ENCODE measurements at places on chromosomes 16 and 17.

DNA sequence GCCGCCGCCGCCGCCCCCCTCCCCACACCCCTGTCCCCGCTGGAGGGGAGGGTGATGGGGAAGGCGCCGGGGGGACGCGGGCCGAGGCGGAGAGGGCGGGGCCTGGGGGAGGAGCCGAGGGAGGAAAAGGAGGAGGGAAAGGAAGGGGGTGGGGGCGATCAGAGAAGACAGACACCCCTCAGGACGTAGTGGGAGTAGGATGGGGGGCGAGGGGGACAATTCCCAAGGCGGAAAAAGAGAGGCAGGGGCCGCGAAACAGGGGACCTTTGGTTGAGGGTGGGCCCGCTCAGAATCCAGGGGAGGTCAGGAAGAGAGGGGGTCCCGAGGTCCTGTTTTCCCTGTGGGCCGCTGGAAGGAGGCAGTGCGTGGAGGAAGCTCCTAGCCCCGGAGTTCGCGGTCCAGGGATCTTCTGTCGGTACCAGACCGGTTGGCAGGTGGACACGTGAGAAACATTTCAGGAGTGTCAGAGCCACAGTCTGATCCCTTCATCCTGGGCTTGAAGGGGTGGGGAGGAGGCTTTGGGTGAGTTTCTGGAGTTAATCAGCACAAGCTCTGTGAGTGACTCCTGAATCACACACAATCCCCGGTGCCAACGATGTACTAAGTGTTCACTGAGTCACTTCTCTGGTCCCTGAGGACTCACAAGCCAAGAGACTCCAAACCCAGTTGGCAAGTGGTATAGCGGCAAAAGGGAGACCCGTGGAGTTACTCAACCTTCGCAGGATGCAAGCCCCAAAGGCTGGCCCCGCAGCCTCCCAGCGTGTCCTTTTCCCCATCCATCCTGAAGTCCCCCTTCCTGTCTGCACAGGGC is at the start of gene XYLT1:
TSS of gene XYLT1 (minus strand) at position 53 of the 811 bp plus-strand sequence. CDS start 164 bp downstream, outside the sequence.
- DNase-seq: peak; percentile 81
- H3K27me3 ChIP-seq: peaks cover 4% of the 10 kb centered on the region
- H3K27ac ChIP-seq: no peak within 1 kb of the TSS
- no peaks in the 10 kb centered on the region for H3K4me1 ChIP-seq
- H3K36me3 ChIP-seq: no peaks in the 10 kb centered on the region

DNA sequence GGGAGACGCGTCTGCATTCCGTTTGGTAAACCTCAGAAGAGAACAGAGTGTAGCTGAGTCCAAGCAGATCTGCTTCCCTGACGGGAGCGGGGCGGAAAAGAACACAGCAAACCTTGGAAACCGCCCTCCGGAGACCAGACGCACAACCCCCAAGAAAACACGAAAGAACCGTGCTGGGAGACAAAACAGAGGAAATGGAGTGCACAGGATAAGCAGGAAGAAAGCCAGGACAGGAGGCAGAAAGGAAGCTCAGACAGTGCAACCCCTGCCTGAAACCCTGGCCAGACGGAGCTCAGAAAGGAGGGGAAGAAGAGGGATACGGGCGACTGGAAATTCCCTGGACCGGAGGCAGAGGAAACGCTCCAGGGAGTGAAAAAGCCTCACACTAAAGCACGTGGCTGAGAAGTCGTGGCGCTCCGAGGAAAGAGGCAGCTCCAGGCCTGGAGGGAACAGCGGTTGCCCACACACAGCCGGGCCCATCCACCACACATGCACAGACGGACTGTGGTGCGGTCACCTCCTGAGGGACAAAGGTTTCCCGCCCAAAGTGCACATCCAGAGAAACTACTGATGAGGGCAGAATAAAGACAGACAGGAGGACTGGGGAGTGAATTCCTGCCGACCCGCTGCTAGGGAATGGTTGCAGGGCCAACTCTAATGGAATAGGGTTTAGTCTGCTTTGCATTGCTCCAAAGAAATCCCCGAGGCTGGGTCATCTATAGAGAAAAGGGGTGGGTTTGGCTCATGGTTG is 10.2 kb downstream of the DPEP1 start:
- H3K36me3 ChIP-seq: no peaks in the 10 kb centered on the region
- no peak overlapping the region for H3K27ac ChIP-seq
- no peak overlapping the region for H3K4me3 ChIP-seq
- H3K27me3 ChIP-seq: no peaks in the 10 kb centered on the region
- DNase-seq: peak; percentile 43

DNA sequence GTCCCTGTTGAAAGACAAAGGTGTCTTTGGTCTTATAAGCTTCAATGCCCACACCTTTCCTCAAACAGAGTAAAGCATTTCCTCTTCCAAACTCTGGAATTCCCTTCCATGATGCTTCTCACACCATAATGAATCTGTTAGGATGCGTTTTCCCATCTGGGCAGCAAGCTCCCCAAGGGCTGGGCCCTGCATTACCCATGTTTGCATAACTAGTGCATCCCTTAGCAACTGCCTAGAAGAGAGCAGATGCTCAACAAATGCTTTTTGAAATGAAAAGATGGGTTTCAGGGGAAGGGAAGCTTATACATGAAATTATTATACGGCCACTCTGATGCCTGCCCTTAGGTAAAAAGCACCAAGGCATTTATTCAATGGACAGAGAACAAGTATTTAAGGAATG is 124.5 kb upstream of the CCL2 start:
- no peaks in the 10 kb centered on the region for H3K36me3 ChIP-seq
- no peak overlapping the region for H3K27ac ChIP-seq
- H3K4me1 ChIP-seq: no peaks in the 10 kb centered on the region
- H3K4me3 ChIP-seq: no peak overlapping the region

DNA sequence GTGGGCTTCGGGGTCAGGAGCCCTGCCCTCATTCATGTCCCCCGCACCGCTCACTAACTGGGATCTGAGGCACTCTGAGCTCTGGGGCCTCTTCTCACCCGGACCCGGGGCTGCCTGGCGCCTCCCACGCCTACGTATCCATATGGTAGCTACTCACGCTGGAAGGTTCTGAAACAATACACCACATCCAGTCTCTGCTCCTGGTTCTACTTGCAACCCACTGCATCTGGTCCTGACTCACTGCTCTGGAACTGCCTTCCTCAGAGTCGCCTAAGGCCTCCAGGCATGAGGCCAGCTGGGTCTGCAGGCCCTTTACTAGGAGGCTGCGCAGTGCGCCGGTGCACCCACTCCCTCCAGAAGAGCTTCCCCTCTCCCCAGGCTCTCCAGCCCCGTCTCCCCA is 18.1 kb downstream of the USP36 start:
- H3K27me3 ChIP-seq: no peaks in the 10 kb centered on the region
- H3K27ac ChIP-seq: no peak overlapping the region
- peaks cover 39% of the 10 kb centered on the region for H3K36me3 ChIP-seq
- H3K4me1 ChIP-seq: no peaks in the 10 kb centered on the region

- H3K27me3 ChIP-seq: no peaks in the 10 kb centered on the region
- no peak overlapping the region for H3K27ac ChIP-seq
- no peak overlapping the region for H3K4me3 ChIP-seq
These were observed 85.4 kb downstream of the ITFG1 start for GRCh38 chr16:47375423-47375822.
